ENCODE measurements at places on chromosomes 6 and 20. TPM values are rescaled to one million over a fixed set of nuclear protein-coding genes. Genes with fewer than 3 reads are reported as not detected.

Gene VGLL2
- not detected for total RNA-seq

Gene SLC4A11
- 9.4 TPM for total RNA-seq

Gene CCM2L
- not detected for total RNA-seq

Gene TCF15
- not detected for total RNA-seq

Gene SLC17A9
- 18.8 TPM for total RNA-seq
